Fibroblast of lung (primary cell): ENCODE measurements at places on chromosomes 5 and 9. TPM values are rescaled to one million over a fixed set of nuclear protein-coding genes. Genes with fewer than 3 reads are reported as not detected.
A peak's percentile ranks its signal among the peaks of the same experiment; 100 is the strongest.

The COL15A1 gene
- 41.0 and 43.9 TPM in 2 replicates for total RNA-seq

The INSL4 gene
- not detected in 2 replicates for total RNA-seq

The ELOVL7 gene
- total RNA-seq = under 0.01 and 0.26 TPM in 2 replicates

The PCDH1 gene
- total RNA-seq = 0.66 and 2.3 TPM in 2 replicates

The FGFR4 gene
- total RNA-seq = 12.6 and 13.6 TPM in 2 replicates

DNA sequence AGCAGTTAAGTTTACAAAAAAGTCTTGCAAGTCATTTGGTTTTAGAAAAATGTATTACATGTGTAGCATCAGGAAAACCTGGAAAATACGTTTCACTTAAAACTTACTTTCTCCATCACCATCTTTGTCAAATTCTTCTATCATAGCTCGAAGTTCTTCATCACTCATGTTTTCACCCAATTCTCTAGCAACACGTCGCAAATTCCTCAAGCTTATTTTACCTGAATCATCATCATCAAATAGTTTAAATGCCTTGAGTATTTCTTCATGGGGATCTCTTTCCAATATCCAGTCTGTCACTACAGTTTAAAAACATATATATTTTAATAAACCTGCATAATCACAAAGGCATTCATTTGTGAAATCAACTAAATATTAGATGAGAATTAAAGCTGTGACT, 10.3 kb downstream of the CETN3 start:
- DNase-seq = peak; percentile 52
- no peaks in the 10 kb centered on the region for H3K36me3 ChIP-seq
- H3K27ac ChIP-seq = no peak overlapping the region
- H3K27me3 ChIP-seq = no peaks in the 10 kb centered on the region
- no peaks in the 10 kb centered on the region for H3K4me1 ChIP-seq
- H3K4me3 ChIP-seq = no peak overlapping the region

GRCh38 chr9:93983875-93984274, 28.7 kb upstream of the BARX1 start:
- no peak overlapping the region for H3K27ac ChIP-seq
- no peak for DNase-seq
- no peaks in the 10 kb centered on the region for H3K36me3 ChIP-seq
- no peak overlapping the region for H3K4me3 ChIP-seq
- no peaks in the 10 kb centered on the region for H3K4me1 ChIP-seq

- no peaks in the 10 kb centered on the region for H3K27me3 ChIP-seq
- no peak overlapping the region for H3K4me3 ChIP-seq
- no peak overlapping the region for H3K27ac ChIP-seq
- H3K4me1 ChIP-seq = no peaks in the 10 kb centered on the region
- DNase-seq = no peak
- H3K36me3 ChIP-seq = no peaks in the 10 kb centered on the region
Measured at GRCh38 chr5:81878333-81878732, 93.5 kb upstream of the ATG10 start.

GRCh38 chr9:129208207-129209032, 30.4 kb upstream of the IER5L start:
- H3K36me3 ChIP-seq = no peaks in the 10 kb centered on the region
- no peak for DNase-seq
- H3K4me3 ChIP-seq = no peak overlapping the region

DNA sequence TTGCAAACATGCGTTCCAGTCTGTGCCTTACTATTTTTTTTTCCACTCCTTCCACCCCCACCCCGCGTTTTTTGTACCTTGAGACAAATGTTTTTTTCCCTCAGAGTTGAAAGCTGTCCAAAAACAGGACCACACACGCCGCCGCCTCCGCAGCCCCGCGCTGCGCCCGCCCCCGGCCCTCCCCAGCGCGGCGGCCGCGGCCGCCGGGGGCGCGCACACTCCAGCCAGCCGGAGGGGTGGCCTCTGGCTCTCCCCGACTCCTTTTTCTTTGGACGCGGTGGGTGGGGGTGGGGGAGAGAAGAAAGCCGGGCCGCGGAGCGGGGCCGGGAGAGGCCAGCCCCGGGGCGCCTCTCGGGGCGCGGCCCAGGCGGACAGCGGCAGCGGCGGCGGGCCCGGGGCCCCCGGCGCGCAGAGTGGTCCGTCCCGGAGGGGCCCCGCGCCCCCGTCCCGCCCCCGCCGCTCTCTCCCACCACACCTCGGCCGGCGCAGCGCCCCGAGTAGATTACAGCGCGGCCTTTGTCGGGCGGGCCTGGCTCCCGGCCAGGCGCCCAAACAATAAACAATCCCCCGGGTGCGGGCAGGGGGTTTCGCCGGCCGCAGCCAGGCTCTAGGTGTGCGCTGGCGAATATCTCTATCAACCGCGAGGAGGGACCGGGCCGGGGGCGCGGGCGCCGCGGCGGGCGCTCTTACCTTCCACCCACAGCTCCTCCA, 10.9 kb downstream of the PTCH1 start:
- peak; percentile 75 for DNase-seq
- H3K27me3 ChIP-seq = no peaks in the 10 kb centered on the region
- peak overlapping the region; percentile 84 for H3K4me3 ChIP-seq
- H3K36me3 ChIP-seq = no peaks in the 10 kb centered on the region
- H3K27ac ChIP-seq = peak overlapping the region; percentile 37

DNA sequence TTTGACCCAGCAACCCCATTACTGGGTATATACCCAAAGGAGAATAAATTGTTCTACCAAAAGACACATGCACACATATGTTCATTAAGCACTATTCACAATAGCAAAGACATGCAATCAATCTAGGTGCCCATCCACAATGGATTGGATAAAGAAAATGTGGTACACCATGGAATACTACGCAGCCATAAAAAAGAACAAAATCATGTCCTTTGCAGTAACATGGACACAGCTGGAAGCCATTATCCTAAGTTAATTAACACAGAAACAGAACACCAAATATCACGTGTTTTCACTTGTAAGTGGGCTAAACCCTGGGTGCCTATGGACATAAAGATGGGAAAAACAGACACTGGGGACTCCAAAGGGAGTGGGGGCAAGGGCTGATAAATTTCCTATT, 46.6 kb downstream of the KLHL3 start:
- H3K36me3 ChIP-seq = no peaks in the 10 kb centered on the region
- H3K27me3 ChIP-seq = no peaks in the 10 kb centered on the region
- H3K4me1 ChIP-seq = no peaks in the 10 kb centered on the region
- no peak for DNase-seq
- no peak overlapping the region for H3K4me3 ChIP-seq
- no peak overlapping the region for H3K27ac ChIP-seq

- H3K4me1 ChIP-seq = peaks cover 3% of the 10 kb centered on the region
- H3K36me3 ChIP-seq = no peaks in the 10 kb centered on the region
- no peaks in the 10 kb centered on the region for H3K27me3 ChIP-seq
- H3K27ac ChIP-seq = no peak overlapping the region
Measured at GRCh38 chr5:96687812-96688453, 25.8 kb downstream of the CAST start.

- DNase-seq = no peak
- H3K27ac ChIP-seq = no peak overlapping the region
- H3K4me3 ChIP-seq = no peak overlapping the region
- no peaks in the 10 kb centered on the region for H3K4me1 ChIP-seq
Measured at GRCh38 chr5:33588654-33589372, 148.0 kb downstream of the TARS1 start.

- H3K4me3 ChIP-seq = no peak overlapping the region
- peaks cover 12% of the 10 kb centered on the region for H3K4me1 ChIP-seq
- no peaks in the 10 kb centered on the region for H3K27me3 ChIP-seq
- H3K27ac ChIP-seq = no peak overlapping the region
Measured at GRCh38 chr9:129121483-129121882, 10.3 kb downstream of the PTPA start.

GRCh38 chr5:98474782-98475181, 298.7 kb upstream of the RGMB start:
- peaks cover 2% of the 10 kb centered on the region for H3K4me1 ChIP-seq
- peak; percentile 56 for DNase-seq
- no peaks in the 10 kb centered on the region for H3K27me3 ChIP-seq
- no peaks in the 10 kb centered on the region for H3K36me3 ChIP-seq
- H3K27ac ChIP-seq = no peak overlapping the region
- H3K4me3 ChIP-seq = no peak overlapping the region

- H3K27ac ChIP-seq = no peak overlapping the region
- H3K4me3 ChIP-seq = no peak overlapping the region
- H3K4me1 ChIP-seq = no peaks in the 10 kb centered on the region
- no peaks in the 10 kb centered on the region for H3K27me3 ChIP-seq
Measured at GRCh38 chr5:74478328-74478727, 162.2 kb downstream of the ENC1 start.
